A549 treated with Hydrocortisone at 1 μM for 4 hours (cell line): ENCODE measurements at places on chromosomes 16 and 17. TPM values are rescaled to one million over a fixed set of nuclear protein-coding genes. Genes with fewer than 3 reads are reported as not detected.

The C16orf92 gene
- not detected in 5 replicates for total RNA-seq

The GPR179 gene
- 0.02 to 0.05 TPM (median 0.03 TPM) in 5 replicates for total RNA-seq

The ICAM2 gene
- total RNA-seq, result not detected in 5 replicates

The XYLT1 gene
- 0.59 to 1.1 TPM (median 0.77 TPM) in 5 replicates for total RNA-seq

The MT1F gene
- total RNA-seq, result 17.7 to 28.2 TPM (median 18.4 TPM) in 5 replicates

The INCA1 gene
- total RNA-seq, result 1.1 to 2.0 TPM (median 1.8 TPM) in 5 replicates

The KRTAP4-6 gene
- not detected in 5 replicates for total RNA-seq

The KRT9 gene
- not detected in 5 replicates for total RNA-seq

The CAPNS2 gene
- total RNA-seq, result not detected in 5 replicates

The SDR42E1 gene
- total RNA-seq, result 0.95 to 1.7 TPM (median 1.6 TPM) in 5 replicates

The CRHR1 gene
- total RNA-seq, result 0.09 to 1.1 TPM (median 0.09 TPM) in 5 replicates

The SULT1A4 gene
- total RNA-seq, result 26.7 to 37.4 TPM (median 28.4 TPM) in 5 replicates

The KRT15 gene
- total RNA-seq, result 2.1 to 3.9 TPM (median 3.2 TPM) in 5 replicates

The MPV17L gene
- 4.7 to 6.2 TPM (median 4.7 TPM) in 5 replicates for total RNA-seq

The NHLRC4 gene
- 0.17 to 0.32 TPM (median 0.23 TPM) in 5 replicates for total RNA-seq

The RPGRIP1L gene
- 9.0 to 12.3 TPM (median 9.9 TPM) in 5 replicates for total RNA-seq

The KLHL10 gene
- total RNA-seq, result 0.05 to 0.25 TPM (median 0.10 TPM) in 3 of 5 replicates, not detected in the others

The PSMD3 gene
- 159 to 170 TPM (median 169 TPM) in 5 replicates for total RNA-seq
